ENCODE measurements at places on chromosomes 5 and 9.

DNA sequence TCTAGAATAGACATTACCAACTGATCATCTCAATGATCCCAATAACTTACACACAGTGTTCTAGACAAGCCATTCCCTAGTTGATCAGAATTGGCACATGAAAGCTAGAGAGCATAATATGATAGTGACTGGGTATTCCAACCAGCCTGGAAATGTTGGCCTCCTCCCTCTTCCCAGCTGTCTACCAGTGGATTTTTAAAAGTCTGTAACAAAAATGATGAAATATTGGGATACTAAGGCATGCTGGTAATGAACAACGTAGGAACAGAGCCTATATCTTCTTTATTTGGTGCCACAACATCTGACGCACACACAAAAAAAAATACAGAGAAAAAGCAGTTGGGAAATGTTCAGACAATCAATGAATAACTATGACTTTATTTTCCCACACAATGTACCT lies 34.8 kb downstream of the TRIM32 start:
- DNase-seq, result no peak

DNA sequence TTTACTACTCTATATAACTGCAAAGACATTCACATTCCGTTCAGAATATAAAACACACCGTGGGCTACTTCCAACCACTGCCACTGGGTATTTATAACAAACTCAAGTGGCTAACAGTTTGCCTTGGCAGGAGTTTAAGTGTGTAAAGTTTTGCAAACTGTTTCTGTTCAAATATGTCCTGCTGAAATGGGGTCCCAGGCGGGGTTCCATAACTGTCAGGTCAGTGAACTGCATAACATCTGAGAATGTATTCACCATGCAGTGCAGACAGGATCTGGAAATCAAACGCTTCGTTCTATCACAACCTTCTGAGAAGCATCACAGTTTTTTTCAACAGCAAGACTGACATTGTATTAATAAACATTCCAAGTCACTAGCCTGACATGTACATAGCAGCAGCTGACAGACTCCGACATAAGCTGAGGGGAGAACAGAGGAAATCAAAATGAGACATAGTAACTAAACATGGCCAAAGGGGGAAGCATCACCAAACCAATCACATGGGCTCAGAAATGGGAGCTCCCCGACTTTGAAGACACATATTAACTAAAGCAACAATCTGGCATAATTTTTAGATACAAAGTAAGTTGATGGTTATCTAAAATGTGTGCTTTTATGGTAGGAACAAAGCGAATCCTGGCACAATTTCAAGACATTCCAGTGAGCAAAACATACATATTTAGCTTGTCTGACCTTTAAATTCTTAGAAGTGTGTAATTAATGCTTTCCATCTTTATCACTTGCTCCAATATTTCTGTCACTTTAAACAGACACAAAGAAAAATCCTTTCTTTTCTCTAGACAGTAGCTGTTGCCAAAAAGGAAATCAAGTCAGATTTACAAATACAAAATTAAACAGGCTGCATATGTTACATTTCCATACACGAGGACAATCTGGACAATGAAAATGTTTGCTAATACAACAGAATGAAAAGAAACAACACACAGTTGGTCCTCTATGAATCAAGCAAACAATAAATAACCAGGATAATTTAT lies 156.8 kb downstream of the MAPKAP1 start:
- DNase-seq, result no peak

DNA sequence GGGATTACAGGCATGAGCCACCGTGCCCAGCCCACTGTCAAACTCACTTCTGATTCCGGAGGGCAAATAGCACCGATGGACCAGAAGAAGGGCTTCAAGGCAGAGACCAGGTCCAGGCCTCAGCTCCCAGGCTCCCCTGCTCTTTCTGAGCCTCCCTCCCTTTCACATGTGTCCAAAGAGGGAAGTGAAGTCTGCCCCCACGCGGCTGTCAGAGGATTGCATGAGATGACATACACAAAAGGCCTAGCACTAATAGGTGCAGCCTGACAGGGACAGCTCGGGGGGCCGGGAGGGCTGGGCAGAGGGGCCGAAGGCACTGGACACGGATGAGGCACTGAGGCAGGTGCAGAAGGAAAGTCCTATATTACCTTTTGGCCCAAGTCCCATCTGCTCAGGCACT lies 16.1 kb downstream of the FBP1 start:
- DNase-seq, result no peak

DNA sequence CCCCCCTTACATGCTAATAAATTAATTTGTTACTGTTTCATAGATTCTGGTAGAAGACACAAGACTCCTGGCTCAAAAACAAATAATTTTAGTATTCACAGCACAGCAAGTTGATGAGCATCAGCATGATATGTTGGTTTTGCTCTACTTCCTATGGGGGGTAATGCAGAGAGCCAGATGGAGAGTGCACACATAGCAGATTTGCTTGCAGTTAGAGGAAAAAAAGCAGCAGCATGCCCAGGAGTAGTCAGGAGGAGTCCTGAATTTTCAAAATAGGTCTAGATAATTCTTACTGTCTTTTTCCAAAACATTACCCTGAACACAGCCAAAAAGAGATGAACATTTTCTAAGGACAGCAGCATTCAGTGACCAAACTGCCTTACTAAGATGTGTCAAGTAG lies 261.3 kb downstream of the COX7C start:
- no peak for DNase-seq

GRCh38 chr9:91844701-91845291 lies 105.2 kb downstream of the ROR2 start:
- DNase-seq, result peak; percentile 12

- no peak for DNase-seq
These were observed 61.1 kb upstream of the ARAP3 start for GRCh38 chr5:141742866-141743851.

DNA sequence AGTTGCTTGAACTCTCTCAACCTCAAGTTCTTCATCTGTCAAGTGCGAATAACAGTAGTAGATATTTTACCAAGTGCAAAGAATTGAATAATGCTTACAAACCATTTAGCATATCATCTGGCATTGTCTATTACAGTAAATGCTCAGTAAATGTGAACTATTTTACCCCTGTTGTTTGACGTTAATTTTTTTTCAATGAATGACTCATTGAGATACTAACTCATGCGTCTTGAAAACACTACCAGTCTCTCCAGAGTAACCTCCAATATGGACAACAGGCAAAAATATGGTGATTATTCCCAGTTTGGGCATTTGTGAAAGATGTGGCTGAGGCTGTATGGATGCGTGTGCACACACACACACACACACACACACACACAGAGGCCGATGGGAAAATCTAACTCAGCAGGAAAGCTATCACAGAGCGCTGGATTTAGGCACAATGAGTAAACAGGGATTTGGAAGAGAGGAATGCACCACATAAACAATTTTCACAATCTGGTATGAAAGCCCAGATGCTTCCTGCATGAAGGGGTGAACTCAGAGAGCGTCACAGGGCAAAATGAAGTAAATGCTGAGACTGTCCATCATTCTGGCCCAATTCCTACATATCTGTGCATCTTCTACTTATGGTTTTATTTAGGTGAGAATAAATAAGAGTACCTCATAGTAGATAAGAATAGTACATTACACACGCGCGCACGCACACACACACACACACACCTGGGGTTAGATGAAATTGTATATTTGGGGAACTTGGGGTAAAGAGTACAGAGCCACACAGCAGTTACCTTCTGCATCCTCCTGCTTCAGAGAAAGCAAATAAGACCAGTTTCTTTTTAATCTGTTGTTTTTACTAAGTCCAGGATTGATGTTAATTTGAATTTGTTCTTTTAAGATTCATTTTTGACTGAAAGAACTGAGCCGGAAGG lies 128.7 kb downstream of the PALM2AKAP2 start:
- DNase-seq, result no peak

- no peak for DNase-seq
These were observed 348.0 kb downstream of the ZNF608 start for GRCh38 chr5:124398460-124398859.

GRCh38 chr9:71308454-71308853 lies 187.0 kb upstream of the TRPM3 start:
- DNase-seq, result no peak

DNA sequence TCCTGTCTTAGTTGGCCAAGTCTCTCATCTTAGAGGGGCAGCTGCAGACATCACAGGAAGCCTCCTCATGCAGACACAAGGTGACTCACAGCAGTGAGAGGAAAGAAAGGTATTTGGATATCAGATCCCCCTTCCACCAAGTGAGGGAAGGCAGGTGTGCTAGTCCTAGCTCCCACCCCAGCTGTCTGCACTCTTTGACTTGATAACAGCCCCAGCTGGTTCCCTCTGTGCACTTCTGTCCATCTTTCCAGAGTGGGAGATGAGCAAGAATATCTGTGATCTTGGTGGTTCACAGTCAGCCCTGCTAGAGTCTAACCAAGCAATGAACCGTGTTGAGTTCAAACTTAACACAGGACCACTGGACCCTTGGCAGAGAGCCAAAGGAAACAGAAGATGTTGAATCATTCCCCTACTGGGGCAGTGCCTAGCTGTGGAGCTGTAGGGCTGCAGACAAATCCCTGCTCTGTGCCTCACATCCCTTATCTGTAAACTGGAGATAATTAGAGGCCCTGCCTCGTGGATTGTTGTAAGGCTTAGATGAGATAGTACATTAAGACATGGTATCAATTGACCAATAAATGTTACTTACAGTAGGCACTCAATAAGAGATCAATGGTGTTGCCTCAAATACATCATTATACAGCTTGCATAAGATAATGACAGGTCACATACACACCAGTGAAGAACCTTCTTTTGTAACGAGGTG lies 39.1 kb downstream of the SH3RF2 start:
- DNase-seq, result no peak

DNA sequence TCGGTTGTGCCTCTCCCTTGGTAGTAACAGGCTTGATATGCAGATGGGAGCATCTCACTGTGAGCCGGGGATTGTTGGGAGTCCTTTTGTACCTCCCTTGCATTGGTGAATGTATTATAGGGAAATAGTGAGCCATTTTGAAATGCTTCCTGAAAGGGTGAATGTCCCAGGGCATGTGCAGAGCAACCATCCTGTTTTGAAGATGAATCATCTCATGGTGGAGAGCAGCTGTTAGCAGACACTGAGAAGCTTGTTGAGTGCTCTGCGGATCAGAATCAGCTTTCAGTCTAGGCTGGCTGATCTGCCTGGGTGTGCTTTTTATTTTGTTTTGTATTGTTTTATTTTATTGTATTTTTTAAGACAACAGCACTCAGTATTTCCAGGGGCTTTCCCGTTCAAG lies 29.7 kb downstream of the SLC36A1 start:
- DNase-seq, result no peak

DNA sequence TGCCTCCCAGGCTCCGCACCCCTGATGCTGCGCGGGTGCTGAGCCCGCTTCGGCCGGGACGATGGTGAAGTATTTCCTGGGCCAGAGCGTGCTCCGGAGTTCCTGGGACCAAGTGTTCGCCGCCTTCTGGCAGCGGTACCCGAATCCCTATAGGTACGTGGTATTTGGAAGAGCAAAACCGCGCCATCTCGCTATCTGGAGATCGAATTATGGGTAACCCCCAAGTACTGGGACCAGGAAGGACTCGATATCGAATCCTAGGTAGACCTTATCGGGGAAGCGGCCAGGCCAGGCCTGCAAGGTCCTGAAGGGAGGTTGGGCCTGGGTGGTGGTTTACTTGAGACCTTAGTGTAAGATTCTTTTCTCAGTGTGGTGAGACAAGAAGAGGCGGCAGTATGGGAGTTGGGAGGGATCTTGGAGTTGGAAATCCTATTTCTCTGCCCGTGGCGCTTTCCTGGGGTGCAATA lies 359 bp downstream of the PRELID1 start:
- no peak for DNase-seq

GRCh38 chr9:125682340-125682739 lies 24.7 kb downstream of the MAPKAP1 start:
- no peak for DNase-seq

- no peak for DNase-seq
These were observed 11.7 kb upstream of the CARNMT1 start for GRCh38 chr9:75039801-75040200.

GRCh38 chr9:135716045-135716444 lies 14.1 kb downstream of the KCNT1 start:
- DNase-seq, result no peak

- no peak for DNase-seq
These were observed 25.4 kb downstream of the TYRP1 start for GRCh38 chr9:12718482-12719026.

- DNase-seq, result no peak
These were observed 252.3 kb downstream of the IZUMO3 start for GRCh38 chr9:24293386-24293785.

DNA sequence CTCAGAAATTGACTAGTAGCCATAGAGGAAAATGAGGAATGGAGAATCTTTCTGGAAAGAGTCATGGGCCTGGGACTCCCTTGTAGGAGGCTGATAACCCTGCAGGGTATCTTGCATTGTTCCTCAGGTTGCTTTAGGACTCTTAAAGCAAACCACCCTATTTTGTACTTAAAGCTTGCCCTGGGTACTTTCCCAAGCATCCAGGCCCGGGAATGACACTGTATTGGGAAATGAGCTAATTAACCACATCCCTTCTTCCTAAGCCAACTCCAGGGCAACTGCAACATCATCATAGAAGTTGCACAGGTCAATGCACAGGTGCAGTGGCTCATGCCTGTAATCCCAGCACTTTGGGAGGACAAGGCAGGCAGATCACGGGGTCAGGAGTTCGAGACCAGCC lies 55.9 kb downstream of the UGCG start:
- no peak for DNase-seq

DNA sequence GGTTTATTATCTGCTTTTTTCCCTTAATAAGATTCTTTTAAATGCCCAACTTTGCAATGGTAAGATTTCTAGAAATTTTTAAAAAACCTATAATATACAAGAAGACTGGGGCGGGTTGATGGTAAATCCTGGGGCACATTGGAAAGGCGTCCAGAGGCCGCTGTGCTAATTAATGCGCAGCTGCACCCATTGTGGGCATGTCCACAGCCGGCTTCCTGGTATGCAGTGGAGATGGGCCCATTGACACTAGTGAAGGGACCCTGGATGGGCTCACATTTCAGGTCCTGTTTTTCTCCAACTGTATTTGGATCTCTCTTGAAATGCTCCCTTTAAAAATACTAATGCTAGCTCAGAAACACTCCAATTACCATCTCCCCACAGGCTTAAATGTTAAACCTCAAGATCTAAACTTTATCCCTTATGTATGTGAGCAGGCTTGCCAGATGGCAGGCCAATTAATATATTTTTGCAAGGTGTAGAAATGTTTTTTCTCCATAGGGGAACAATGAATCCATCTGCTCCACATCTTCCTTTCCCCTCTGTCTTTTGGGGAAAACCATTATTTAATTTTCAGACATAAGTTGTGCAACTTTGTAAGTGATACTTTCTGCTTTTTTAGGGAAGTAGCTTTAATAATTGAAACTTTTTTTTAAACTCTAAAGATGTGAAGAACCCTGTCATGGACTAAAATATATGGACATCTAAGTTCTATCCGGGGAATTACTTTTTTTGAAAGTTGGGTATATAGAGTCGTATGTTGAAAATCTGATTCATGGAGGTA lies 177.3 kb downstream of the CD180 start:
- DNase-seq, result no peak

GRCh38 chr5:179274321-179275315 lies 70.6 kb downstream of the ADAMTS2 start:
- peak; percentile 61 for DNase-seq

DNA sequence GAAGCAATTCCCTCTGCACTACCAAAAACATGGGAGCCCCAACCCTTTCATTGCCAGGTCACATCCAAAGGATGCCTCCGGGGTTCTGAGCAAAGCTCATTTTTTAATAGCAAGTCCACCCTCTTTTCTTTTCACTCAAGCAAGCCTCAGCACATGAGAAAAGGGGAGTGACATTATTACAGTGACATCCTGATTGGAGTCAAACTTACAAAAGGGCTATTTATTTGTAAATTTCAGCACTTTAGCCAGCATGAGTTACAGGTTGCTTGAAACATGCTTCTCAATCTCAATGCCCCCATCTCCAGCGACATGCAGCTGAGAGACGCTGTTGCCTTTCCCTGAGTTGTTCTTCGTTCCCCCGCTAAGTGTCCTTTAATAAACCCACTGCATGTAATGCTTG lies 238.4 kb upstream of the PANK3 start:
- no peak for DNase-seq
